ENCODE measurements at places on chromosomes 16 and 17.
A peak's percentile ranks its signal among the peaks of the same experiment; 100 is the strongest.

DNA sequence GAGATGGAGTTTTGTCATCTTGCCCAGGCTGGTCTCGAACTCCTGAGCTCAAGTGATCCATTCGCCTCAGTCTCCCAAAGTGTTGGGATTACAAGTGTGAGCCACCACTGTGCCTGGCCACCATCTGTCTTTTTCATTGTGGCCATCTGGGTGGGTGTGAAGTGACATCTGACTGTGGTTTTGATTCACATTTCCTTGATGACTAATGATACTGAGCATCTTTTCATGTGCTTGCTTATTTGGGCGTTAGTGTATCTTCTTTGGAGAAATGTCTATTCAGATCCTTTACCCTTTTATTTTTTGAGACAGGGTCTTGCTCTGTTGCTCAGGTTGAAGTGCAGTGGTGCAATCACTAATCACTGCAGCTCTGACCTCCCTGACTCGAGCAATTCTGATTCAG lies 53.9 kb upstream of the ERN1 start:
- DNase-seq: peak; percentile 38

- no peak for DNase-seq
Measured at GRCh38 chr16:29126616-29127015, 141.8 kb downstream of the LAT start.

- peak; percentile 49 for DNase-seq
Measured at GRCh38 chr17:67994817-67995569, 1.3 kb downstream of the C17orf58 start.

- DNase-seq: no peak
Measured at GRCh38 chr16:28213396-28213795, 1.6 kb upstream of the XPO6 start.

GRCh38 chr16:20881503-20881878 lies 18.7 kb downstream of the DCUN1D3 start:
- no peak for DNase-seq

GRCh38 chr17:36118477-36119353 lies 15.1 kb downstream of the CCL4 start:
- DNase-seq: no peak

DNA sequence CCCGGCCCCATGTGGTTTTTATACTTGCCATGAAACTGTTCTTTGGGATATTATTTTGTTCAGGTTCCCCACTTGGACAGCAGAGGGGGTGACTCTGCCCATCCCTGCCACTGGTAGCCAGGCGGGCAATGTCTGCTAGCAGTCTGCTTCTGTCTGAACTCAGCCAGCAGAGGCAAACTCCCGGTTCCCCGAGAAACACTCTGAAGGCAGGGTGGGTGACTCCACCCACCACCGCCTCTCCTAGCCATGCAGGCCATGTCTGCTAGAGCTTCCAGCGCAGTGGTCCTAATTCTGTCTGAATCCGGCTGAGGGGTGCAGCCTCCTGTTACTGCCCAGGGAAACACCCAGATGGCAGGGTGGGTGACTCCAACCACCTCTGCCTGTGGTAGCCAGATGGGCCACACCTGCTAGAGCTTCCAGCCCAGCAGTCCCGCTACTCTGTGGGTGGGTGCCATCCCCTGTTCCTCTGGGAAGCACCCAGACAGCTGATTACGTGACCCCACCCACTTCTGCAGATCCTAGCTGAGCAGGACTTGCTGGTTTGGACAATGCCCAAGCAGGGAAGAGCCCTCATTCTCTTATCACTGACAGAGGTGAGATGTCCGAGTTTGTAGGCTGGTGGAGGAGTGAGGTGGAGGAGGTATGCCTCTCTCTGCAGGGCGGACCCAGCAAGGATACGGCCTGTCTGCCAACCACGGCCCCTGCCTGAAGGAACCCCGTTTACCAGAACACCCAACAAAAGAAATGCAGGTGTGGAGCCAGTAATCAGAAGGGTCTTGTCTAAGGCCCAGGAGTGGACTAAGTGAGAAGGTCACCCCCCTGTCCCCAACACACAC lies 22.4 kb downstream of the NLRP1 start:
- DNase-seq: no peak

DNA sequence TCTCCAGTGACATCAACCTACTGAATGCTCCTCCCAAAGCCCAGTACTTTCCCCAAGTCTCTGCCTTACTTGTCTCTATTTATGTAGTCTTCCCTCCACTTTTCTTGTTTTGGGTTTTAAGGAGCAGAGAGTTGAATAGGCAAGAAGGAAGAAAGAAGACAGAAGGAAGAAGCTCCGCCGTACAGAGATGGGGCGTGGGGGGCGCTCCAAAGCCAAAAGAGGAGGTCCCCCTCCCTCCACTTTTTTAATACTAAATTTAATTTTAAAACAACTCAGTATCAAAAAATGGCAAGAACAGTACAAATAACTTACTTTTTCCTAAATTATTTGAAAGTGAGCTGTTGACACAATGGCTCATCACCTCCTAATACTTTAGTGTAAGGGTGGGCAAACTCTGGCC lies 4.6 kb downstream of the EFTUD2 start:
- DNase-seq: no peak

DNA sequence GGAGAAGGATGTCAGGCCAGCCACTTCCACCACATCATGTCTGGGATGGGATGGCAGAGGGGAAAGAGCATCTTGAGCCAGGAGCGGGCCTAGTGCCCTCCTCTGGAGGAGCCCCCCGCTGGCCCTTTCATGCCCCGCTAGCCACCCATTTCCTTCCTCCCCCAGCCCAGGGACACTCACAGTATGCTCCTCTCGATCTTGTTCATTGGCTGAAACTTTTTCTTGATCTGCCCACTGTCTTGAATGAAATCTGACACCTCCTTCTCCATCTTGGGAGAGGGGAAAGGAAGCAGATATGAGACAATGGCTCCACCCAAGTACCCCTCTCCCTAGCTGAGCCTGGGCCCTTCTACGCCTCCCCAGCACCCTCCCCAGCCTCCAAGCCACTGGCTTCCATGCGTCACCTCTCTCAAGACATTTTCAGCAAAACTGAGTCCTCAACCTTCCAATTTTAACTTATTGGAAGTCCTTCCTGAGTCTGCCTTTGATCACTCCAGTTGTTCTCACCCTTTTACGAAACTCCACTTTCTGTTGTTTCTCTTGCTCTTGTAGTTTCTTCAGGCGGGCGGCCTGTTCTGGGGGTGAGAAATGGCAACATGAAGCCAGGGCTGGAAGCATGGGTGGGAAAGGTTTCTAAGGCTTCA lies 7.2 kb downstream of the SPAG7 start:
- no peak for DNase-seq

DNA sequence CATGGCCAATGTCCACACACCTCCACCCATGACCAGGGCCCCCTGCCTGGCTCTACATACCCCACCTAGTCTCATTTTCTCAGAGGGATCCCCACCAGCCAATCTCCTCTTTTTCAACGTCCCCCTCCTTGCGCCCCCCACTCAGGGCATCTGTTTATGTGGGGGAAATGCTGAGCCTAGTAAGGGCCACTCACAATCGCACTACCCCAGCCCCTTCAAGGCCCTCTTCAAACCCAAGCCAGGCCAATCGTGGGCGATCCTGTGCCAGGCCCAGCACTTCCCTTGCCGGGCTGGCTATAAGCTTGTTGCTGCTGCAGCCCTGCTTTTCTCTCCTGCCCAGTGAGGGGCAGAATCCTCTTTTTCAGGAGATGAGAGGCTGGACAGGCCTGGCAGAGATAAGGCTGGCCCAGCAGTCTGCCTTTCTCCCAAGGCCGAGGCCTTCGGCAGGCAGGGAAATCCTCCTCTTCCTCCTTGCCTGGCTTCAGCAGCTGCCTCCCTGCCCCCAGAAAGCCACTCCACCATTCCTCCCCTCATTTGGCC lies 16.1 kb downstream of the HSD11B2 start:
- no peak for DNase-seq

GRCh38 chr16:26269673-26270072 lies 577.9 kb downstream of the HS3ST4 start:
- DNase-seq: no peak

- no peak for DNase-seq
Measured at GRCh38 chr17:4098521-4099209, 44.2 kb downstream of the ZZEF1 start.

DNA sequence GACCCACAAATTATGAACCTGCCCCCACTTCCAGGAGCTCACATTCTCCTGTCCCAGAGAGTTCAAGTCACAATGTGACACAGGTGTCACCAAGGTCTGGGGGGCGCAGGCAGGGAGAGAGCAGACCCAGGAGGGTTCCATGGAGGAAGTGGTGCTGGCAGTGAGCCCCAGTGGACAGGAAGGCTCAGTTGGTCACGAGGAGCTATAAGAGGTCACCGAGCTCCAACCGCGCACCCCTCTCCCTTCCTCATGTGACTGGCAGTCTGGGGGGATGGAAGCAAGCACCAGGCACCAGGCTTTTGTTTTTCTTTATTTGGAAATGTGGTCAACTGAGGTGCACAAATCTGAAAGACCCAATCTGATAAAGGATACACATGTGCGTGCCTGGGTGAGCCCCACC lies 2.5 kb downstream of the ITGAD start:
- DNase-seq: peak; percentile 30

DNA sequence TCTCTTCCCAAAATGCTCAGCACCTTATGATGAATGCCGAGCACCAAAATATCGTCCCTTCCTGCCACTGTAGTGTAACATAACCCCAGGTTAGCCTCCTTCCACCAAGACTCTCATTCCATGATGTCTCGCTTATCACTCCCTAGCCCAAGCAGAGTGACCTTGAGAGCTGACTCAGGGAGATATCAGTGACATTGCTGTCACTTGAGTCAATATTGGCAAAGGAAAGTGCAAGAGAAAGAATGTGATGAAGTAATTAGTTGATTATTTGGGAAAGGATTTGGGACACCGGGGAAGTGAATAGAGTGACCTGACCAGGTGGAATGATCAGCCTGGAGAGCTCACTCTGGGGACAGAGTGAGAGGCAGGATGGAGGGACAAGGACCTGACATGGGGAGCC lies 2.6 kb upstream of the ANKFN1 start:
- no peak for DNase-seq

DNA sequence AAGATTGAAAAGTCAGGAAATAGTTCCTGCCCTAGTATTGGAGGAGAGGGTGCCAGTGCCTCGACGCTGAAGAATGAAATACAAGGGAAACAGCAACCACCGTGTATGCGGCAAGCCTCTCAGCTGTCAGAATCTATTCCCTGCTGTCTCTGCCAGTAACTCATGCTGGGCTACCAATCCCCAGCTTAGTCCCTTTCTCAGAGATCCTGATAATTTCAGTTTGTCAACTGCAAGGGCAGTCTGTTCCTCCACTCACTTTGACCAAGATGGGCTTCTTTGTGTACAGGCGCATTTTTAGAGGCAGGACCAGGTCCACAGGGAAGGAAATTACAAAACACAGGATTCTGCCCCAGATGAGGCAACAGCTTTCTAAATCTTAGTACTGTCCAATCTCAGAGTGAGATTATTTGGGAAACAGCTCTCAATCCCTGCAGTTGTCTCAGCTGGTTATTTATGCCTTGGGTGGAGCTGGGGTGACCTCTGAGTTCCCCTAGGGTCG lies 1.3 kb downstream of the NQO1 start:
- DNase-seq: no peak

DNA sequence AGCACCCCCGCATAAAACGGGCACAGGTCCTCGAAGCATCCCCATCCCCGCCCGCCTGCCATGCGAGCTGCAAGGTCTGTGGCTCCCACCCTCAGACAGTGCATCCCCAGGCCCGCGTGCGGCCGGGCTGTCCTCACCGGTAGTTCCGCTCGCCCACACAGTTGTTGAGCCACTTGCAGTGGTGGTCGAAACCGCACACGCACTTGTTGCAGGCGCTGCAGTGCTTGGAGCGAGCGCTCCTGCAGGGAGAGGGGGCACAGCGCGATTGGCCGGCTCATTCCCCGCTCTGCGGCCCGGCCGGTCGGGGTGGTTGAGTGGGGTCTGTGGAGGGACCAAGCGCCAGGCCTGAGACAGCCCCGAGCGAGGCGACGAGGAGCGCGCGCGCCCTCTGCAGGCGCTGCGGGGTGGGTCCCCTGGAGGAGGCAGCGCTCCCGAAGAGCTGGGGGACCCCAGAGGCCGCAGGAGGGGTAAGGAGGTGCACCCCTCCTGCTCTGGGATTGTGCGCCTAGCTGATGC lies 6.0 kb upstream of the TPPP3 start:
- DNase-seq: peak; percentile 73

DNA sequence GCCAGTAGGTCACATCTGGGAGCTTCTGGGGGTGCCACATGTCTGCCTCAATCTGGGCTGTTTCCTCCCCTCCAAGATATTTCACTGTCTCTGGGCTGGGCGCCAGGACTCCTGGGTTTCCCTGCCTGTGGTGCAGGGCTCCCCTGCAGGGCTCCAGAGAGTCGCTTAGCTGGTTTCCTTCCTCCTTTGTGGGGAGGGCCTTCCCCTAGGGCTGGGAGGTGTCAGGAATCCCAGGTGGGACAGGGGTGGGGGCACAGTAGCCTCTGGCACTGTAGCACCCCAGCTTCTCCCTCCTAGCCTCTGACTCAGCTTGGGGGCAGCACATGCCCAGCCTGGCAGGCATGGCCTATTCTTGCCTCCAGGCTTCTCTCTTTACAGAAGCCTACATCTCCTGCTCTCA lies 2.6 kb downstream of the RARA start:
- DNase-seq: peak; percentile 70

- DNase-seq: no peak
Measured at GRCh38 chr16:85312642-85313525, 200.6 kb upstream of the CIBAR2 start.

DNA sequence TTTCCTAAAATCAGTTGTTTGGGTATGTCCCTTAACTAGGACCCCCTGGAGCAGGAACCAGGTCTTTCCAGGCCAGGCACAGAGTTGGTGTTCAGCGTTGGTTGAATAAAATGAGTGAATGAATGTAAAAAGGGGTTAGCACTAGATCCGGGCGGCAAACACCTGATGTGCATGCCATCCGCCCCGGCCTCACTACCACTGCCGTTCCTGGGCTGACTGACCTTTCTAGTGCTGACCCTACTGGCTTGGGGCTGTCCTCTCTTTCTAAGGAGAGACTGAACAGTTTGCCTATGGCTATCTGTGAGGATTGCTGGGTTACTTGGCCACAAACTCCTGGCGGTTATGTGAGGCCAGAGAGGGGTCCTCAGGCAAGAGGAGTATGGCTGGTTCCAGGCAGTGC lies 10.1 kb upstream of the PHF12 start:
- no peak for DNase-seq

- peak; percentile 54 for DNase-seq
Measured at GRCh38 chr16:1678500-1679098, 520 bp downstream of the JPT2 start.

GRCh38 chr17:73324160-73324475 lies 12.3 kb upstream of the CDC42EP4 start:
- DNase-seq: no peak

All from hematopoietic multipotent progenitor cell treated with erythropoietin and hydrocortisone succinate and interleukin-3 and kit ligand, for 4 days (in vitro differentiated cells).